ENCODE measurements at places on chromosomes 2 and 18. TPM values are rescaled to one million over a fixed set of nuclear protein-coding genes. Genes with fewer than 3 reads are reported as not detected.

The MALL gene
- 82.7 TPM for total RNA-seq

The EPG5 gene
- 38.8 TPM for total RNA-seq

The WDR43 gene
- total RNA-seq, result 27.9 TPM

The RUFY4 gene
- not detected for total RNA-seq

The GPR75 gene
- 3.2 TPM for total RNA-seq

The LIPG gene
- total RNA-seq, result 3.7 TPM

The SSB gene
- total RNA-seq, result 76.3 TPM

The LINC00305 gene
- not detected for total RNA-seq

The PPP1R1C gene
- 2.9 TPM for total RNA-seq

The ABCG5 gene
- total RNA-seq, result not detected

The C18orf32 gene
- total RNA-seq, result 60.6 TPM

The CASP10 gene
- 26.7 TPM for total RNA-seq

The DUSP19 gene
- 5.6 TPM for total RNA-seq

The RAX gene
- not detected for total RNA-seq

The ADD2 gene
- total RNA-seq, result 2.1 TPM

All from lower lobe of right lung (tissue), 2 donors.